ENCODE measurements at places on chromosomes 2 and 18. TPM values are rescaled to one million over a fixed set of nuclear protein-coding genes. Genes with fewer than 3 reads are reported as not detected.

The C1GALT1C1L gene
- total RNA-seq: 2.2 TPM

The CRACDL gene
- total RNA-seq: 2.3 TPM

The CCDC178 gene
- total RNA-seq: not detected

DNA sequence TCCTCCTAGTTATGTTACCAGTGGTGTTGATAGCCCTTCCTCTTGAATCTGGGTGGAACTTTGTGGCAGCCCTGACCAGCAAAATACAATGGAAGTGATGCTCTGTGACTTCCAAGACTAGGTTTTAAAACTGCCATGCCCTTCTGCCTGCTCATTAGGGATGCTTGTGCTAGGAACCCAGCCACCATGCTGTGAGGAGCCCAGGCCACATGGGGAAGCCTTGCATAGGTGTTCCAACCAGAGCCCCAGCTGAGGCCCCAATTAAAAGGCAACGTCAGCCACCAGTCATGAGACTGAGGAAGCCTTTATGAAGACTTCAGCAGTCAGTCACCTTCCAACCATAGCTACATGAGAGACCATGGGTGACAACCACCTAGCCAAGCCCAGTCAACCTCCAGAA lies 14.0 kb upstream of the MAPRE2 start:
- no peak overlapping the region for H3K4me3 ChIP-seq
- no peaks in the 10 kb centered on the region for H3K36me3 ChIP-seq
- H3K4me1 ChIP-seq: peaks cover 36% of the 10 kb centered on the region
- H3K27ac ChIP-seq: no peak overlapping the region
- H3K27me3 ChIP-seq: no peaks in the 10 kb centered on the region
- no peak for DNase-seq

GRCh38 chr2:241820625-241821384 lies 11.8 kb downstream of the NEU4 start:
- H3K4me3 ChIP-seq: peak overlapping the region; percentile 41
- H3K27ac ChIP-seq: no peak overlapping the region
- H3K36me3 ChIP-seq: no peaks in the 10 kb centered on the region
- H3K27me3 ChIP-seq: no peaks in the 10 kb centered on the region
- H3K4me1 ChIP-seq: no peaks in the 10 kb centered on the region
